ENCODE measurements at places on chromosomes 7 and 10.

- peak; percentile 79 for DNase-seq
These were observed 65.9 kb downstream of the DGKB start for GRCh38 chr7:14836571-14837189.

DNA sequence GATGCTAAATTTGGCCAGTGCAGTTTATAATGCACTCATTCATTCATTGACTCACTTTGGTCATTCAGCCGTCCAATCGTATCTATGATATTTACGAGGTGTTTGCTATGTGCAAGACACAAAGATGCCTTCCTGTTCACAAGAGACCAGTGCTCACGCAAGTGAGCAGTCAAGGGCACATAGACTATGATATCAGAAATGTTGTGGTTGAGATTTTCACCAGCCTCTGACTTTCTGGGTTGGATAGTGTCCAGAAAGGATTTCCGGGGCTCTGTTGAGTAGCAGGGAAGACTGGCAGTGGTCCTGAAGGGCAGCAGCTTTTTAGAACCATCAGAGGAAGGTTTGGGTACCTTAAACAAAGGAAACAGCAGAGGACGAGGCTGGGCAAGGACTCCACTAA lies 191.8 kb downstream of the GALNT17 start:
- DNase-seq = no peak

DNA sequence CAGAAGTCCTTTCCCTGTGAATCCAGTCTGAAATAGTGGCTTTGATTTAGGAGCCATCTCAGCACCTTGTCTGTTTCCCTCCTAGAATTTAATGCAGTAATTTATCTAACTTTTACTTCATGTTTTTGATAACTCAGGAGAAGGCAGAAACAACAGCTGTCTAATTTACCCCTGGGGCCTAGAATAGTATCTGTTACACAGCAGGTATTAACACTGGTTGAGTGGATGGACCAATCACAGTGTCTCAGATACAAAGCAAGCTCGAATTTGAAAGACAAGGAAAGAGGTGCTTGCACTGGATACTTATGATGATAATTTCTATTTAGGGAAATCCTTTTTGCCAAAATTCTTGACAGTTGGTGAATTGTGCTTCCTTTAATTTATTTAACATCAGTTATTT lies 23.4 kb downstream of the CHRM2 start:
- no peak for DNase-seq

DNA sequence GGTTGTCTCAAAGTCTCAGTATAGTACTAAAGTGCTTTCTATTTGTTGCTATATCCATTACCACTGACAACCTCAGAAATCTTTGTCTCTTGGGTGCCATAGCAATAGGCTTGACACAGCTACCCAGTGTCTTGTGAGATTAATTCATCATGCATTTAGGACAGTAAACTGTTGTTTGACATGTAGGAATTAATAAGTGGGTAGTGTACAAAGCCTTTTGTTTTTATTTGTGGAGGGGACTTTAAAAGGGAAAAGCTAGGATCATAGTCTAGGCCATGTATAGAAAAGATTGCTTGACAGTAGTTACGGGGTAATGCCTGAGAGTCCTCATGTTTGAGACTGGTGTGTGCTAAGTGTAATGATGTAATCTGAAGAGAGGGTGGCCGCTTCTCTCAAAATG lies 102.6 kb upstream of the AGR3 start:
- no peak for DNase-seq

DNA sequence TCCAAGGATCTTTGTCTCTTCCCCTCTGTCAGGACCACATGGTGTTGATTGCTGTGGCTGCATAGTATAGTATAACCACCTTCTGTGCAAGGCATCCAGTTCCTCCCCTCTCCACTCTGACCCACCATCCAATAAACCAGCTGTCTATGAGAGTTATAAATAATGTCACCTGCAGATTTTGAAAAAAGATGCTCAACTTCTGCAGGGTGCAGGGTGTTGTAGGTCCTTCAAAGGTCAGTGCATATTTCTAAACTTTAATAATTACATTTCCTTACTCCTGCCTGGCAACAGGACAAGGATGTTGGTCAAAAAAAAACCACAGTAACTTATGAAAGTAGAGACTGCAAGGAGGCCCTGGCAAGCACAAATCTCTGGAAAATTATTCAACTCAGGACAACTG lies 166.2 kb downstream of the PKD1L1 start:
- no peak for DNase-seq

GRCh38 chr7:155694851-155695250 lies 50.4 kb downstream of the RBM33 start:
- DNase-seq = peak; percentile 61

DNA sequence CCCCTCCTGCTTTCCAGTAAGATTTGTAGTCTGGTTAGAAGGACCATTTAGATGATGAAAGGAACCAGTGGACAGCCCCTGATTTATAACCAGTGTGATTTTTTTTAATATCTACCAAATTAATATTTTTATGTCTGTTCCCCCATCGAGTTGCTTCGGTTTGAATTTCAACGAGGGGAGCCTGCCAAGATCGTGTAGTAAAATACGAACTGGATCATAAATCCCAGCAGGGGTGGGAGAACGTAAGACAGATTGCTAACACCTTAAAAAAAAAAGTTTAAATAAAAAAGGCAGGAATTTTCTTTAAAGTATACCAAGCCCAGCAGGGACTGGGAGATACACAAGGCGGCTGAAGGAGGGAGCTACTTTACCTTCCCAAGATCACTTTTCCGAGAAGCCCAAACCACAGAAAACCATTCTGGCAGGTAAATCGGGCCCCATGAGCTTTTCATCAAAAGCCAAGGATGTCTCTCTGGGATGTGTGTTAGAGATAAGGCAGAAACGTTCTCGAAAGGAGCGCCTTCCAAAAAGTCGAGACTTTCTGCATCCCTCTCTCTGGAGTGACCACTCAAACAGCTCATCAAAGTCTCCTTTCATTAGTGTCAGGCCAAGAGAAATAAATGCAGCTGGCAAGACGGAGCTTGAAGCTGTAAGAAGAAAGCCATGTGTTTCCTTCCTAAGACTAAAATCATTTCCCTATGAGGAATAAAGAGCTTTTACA lies 270.5 kb upstream of the NFE2L3 start:
- DNase-seq = no peak
